ENCODE measurements at places on chromosomes 3 and 15.

DNA sequence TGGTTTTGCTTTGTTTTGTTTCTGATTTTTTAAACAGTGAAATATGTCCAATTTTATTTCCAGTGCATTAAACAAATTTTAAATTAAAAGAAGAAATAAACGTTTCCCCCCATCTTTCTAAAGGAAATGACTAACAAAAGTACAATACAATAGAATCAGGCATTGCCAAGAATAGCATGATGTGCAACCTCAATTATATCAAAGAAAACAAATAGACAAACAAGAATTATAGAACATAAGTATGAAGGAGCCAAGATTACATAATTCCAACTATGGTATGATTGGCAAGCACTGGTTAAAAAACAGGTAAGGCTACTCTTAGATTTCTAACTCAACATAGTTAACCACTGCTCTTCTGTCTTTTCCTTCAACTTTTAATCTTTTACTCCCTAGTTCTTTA is 26.4 kb downstream of the TIGIT start:
- no peak for DNase-seq

- DNase-seq: no peak
Measured at GRCh38 chr3:55721716-55722484, 234.8 kb upstream of the WNT5A start.

DNA sequence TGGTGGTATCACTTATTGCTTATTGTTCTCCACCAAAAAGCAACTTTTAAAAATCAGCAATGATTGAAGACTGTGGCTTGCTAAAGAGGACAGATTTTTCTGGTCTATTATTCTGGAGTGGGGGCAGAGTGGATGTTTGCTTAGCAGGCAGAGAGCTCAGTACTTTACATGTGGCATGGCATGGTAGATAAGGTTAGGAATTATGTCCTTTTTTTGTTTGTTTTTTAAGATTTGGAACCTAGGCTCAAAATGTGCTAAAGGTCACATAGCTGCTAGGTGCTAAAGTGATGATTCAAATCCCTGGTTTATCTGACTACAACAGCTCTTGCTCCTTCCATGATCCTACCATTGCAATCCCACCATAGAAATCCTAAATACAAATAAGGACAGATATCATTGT is 331.0 kb upstream of the ADAMTS9 start:
- DNase-seq: no peak

GRCh38 chr3:116337229-116337628 is 108.1 kb downstream of the LSAMP start:
- no peak for DNase-seq

DNA sequence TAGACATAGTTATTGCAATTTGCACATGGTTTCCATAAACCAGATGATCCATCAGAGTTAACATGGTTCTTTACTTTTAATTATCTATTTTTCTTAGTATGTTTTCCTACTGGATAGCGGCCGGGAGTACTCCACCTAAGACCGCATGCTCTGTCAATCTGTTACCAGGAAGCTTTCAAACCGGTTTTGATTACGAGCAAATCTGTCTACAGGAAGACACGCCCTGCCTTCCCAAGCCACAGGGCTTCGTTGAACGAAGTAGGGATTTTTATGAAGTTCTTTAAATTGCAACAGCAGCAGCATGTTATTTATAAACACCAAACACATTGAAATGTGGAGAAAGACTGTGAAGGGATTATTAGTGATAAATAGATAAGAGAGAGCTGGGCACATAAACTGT is 283.3 kb upstream of the ROBO2 start:
- no peak for DNase-seq

DNA sequence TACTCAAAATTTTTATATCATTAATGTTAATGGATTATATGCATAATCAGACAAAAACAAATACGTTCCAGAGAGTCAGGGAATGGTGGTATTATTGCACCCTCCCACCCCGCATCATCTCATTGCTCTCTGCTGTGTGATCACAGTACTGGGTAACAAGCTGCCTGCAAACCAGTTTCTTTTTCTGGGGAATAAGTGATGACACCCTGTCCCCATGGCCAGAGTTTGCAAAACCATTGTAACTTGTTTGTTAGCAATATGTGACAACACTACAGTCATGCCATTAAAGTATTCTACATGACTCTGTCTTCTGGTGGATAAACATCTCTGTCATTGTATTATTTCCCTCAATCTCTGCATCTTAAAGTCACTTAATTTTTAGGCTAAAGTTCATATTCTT is 39.5 kb downstream of the ZBTB38 start:
- no peak for DNase-seq

DNA sequence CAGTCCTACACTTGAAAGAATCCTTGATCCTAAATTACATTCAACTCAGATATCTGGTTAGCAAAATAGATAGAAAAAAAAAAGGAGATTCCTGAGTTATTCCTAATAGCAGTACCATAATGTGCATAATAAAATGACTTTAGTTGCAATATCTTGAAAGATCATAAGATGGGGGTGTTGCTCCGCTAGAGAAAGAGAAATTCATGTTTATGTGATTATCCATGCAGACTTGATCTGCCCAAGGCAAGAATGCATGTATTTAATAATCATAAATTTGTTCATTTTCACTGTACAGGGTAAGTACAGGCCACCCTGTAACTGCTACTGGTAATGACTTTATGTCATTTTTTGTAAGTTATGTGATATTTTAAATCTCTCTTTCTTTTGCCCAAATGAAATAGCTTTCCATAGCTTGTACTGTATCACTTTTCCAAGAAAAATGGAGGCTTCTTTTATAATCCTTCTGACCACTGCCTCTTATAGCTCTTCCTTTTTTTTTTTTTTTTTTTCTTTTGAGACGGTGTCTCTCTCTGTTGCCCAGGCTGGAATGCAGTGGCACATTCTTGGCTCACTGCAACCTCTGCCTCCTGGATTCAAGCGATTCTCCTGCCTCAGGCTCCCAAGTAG is 84.6 kb downstream of the HCN4 start:
- DNase-seq: no peak

DNA sequence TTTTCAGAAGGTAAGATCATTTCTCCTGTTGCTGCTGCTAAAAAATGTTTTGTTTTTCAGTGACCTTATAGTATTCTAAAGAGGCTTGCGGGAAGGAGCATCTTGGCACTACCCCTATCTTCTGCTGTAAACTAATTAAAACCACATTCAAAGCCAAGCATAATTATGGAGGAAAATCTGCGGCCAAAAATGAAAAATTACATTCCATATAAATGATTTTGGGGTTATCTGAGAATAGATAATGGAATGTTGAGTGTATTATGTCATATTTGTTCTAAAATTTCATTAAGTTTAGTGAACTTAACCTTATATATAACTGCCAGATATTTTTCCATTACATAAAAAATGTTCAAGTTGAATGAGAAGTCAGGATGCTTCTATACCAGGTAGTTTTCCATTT is 170.4 kb upstream of the TMC3 start:
- DNase-seq: no peak

DNA sequence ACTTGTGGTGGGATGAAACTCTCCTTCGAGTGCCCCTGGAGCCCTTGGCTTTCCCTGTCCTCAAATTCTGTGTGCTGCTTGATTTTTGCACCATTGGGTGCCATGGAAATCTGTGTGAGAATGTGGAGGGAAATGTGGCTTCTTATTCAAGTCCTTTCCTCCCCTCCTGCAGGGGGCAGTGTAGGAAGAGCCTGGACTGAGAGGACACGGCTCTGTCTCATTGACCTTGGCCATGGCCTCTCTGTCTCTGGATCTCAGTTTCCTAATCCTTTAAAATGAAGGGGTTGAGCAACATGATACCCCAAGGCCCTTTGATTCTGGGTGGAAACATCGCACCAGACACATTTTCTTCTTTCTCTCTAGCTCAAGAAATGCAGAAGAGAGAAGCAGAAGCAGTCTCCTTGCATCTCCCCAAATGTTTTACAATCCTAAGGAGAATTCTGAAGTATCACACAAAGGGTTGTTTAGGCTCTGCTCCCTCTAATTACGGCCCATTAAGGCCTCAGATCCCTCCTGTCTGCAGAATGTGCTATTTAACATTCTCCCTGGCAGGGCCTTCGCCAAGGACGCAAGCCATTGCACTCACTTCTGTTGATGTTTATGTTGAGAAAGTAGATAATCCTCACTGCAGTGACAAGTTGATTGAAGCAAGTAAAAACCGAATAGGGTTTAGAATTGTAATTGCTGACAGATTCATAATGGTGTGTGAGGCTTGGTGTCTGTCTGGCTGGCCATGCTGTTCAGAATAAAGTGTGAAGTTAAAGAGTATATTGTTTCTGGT is 169.1 kb downstream of the TPRG1 start:
- DNase-seq: no peak

GRCh38 chr15:63499175-63499549 is 5.2 kb upstream of the USP3 start:
- DNase-seq: no peak

GRCh38 chr15:78914027-78914764 is 30.6 kb downstream of the CTSH start:
- no peak for DNase-seq

DNA sequence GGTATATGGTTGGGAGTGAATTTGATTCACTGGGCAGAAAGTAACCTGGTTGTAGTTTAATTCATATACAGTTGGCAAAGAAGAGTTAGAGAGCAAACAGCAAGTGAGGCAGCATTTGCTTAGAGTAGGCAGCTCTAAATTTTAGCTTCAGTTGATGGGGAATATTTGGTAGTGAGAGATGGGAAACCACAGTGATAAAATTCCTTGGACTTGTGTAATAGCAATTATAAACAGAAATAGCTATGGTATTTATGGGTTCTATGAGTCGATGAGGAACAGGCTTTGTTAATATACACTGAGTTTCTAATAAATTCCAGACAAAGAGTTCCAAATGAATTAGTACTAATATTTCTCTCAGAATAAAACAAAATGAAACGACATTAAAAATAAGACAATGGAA is 894.0 kb downstream of the ROBO2 start:
- DNase-seq: no peak

GRCh38 chr3:7436542-7436941 is 575.6 kb downstream of the GRM7 start:
- no peak for DNase-seq

GRCh38 chr3:5056111-5056391 is 66.0 kb upstream of the ARL8B start:
- DNase-seq: no peak

DNA sequence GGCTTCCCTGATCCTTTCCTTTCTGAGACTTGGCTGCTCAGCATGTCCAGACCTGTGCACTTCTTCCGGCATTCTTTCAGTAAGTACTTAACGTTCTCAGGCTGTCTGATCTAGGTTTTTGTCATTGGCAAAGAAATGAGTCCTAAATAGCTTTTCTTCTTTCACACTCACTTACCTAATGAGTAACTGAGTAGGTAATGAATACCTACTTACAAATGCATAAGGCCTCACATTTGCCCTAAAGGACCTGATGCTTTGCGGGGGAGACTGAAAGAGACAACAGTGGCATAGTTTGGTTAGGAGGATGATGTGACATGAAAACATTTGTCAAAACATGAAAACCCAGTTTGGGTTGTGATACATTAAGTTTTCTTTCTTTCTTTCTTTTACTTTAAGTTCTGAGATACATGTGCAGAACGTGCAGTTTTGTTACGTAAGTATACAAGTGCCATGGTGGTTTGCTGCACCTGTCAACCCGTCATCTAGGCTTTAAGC is 516.7 kb upstream of the CFAP20DC start:
- DNase-seq: no peak

GRCh38 chr3:152121270-152121636 is 147.5 kb upstream of the MBNL1 start:
- no peak for DNase-seq
